A549 (cell line): ENCODE measurements at places on chromosomes 13 and 19. TPM values are rescaled to one million over a fixed set of nuclear protein-coding genes. Genes with fewer than 3 reads are reported as not detected.
A peak's percentile ranks its signal among the peaks of the same experiment; 100 is the strongest.

The CRX gene
- polyA plus RNA-seq, result not detected in 3 replicates

The SSC5D gene
- polyA plus RNA-seq, result 0.96 to 2.0 TPM (median 1.5 TPM) in 3 replicates

The LILRA1 gene
- not detected in 3 replicates for polyA plus RNA-seq

The ATP4B gene
- not detected in 3 replicates for polyA plus RNA-seq

The ZNF729 gene
- polyA plus RNA-seq, result not detected in 3 replicates

The RFPL4AL1 gene
- polyA plus RNA-seq, result not detected in 3 replicates

GRCh38 chr19:55156202-55157063 is 1.1 kb downstream of the TNNI3 start:
- peak; percentile 90 for DNase-seq

GRCh38 chr19:39362682-39363657 is 20.7 kb downstream of the SAMD4B start:
- no peak for DNase-seq

DNA sequence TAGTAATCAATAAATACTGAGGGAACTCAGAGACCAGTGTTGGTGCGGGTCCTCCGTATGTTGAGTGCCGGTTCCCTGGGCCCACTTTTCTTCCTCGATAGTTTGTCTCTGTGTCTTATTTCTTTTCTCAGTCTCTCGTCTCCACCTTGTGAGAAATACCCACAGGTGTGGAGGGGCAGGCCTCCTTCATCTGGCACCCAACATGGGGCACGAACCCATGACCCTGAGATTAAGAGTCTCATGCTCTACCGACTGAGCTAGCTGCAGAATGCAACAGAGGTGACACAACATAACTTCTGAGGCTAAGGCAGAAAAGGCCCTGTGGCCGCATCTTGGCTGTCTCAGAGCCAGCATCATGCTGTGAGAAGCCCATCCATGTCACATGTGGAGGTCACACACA is 5.3 kb upstream of the ZNF613 start:
- DNase-seq, result no peak

DNA sequence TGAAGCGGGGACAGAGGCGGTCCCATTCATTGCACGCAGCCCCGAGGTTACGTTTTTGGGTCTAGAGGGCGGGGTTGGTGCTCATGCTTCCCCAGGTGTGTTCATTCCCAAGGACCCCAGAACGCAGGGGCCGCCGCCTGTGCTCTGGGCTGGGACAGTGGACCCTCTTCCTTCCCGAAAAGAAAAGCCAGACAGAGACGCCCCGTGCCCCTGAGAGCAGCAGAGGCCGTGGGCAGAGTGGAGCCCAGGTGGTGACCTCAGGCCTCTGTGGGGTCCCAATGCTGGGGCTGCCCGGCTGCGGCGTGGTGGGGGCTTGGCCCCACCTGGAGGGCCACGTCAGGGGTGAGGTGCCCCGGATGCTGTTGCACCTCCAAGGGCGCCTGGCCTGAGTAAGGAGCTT is 15.4 kb downstream of the SGTA start:
- no peak for DNase-seq

DNA sequence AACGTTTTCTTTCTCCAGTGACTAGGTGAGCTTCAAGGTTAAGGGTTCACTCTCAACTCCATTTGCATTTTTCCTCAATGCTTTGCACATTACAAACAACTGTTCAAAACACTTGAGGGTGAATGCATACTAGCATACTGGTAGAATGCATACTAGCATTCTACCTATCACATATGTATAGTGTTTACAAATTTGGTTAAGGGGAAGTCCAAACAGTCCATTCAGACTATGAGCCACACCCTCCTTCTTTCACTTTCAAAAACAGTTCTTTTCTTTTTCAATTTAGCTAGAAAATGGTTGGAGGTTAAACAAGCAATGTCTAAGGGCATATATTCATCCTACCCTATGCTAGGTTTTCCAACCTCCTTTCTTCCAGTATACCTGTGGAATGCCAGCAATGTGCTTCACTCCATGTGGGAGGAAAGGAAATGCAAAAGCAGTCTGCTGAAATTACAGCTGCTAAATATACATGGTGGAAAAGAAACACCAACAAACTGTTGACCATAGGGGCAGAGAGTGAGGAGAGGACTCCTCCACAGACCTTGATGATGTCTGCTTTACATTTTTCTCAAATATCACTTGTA is 102.6 kb downstream of the DOCK9 start:
- DNase-seq, result no peak

GRCh38 chr19:5403968-5404640 is 51.1 kb upstream of the ZNRF4 start:
- peak; percentile 61 for DNase-seq

DNA sequence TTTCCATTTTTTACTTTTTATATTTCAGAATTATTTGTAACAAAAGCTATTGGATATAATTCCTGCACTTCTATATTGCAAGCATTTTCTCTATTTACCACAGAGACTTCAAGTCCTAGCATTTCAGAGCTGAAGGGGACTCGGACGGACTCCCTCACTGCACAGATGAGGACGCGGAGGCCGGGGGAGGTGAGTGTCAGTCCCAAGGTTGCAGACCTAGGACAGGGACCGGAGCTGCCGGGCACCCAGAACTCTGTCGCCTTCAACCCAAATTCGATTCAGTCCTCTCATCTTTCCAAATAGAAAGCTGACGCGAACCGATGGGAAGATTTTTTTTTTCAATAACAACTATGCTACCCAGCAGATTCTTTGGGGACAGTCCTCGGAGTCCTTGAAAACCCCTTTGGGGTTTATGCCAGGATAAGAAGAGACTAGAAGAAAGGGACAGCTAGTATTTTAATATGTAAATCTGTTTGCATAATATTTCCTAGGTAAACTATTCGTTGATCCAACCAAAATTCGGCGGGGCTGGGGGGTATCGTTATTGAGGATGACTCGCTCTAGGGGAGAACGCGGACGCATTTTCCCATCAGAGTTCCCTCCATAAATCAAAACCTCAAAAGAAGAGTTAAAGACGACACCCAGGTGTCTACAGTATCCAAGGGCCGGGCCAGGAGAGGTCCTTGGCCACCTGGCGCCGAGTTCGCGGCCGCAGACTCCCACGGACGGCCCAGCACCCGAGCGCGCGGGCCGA is 803 bp downstream of the FLT3 start:
- no peak for DNase-seq

DNA sequence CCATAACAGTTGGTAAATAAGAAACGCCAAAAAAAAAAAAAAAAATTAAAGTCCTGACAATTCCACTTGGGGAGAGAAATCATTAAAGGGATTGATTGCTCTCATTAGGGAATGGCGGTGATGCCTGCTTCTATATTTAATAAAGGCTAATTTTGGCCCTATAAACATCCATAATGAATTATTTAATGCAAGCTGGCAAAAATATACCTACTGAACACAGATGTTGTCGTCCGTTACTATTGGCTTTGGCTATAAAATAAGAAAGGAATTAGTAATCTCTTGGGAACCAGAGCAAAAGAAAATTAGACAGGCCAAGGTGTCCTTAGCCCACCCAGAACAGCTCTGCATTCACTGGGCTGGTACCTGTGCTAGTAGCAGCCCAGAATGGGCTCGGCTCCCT is 717.3 kb downstream of the DIAPH3 start:
- DNase-seq, result no peak

- DNase-seq, result no peak
Measured at GRCh38 chr19:31372246-31372781, 23.1 kb upstream of the TSHZ3 start.

DNA sequence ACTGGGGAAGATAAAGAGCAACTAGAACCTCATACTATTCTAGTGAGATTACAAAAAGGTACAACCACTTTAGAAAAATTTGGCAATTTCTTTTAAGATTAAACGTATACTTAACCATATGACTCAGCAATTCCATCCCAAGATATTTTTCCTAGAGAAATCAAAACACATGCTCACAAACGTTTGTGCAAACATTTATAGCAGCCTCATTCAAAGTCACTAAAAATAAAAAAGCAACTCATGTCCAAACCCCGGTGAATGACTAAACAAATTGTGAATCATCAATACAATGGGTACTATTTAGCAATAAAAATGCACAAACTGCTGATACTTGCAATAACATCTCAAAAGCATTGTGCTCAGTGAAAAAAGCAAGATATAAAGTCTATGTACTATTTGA is 121.5 kb downstream of the FRY start:
- no peak for DNase-seq
